ENCODE measurements at places on chromosomes 1 and 21.
A peak's percentile ranks its signal among the peaks of the same experiment; 100 is the strongest.

DNA sequence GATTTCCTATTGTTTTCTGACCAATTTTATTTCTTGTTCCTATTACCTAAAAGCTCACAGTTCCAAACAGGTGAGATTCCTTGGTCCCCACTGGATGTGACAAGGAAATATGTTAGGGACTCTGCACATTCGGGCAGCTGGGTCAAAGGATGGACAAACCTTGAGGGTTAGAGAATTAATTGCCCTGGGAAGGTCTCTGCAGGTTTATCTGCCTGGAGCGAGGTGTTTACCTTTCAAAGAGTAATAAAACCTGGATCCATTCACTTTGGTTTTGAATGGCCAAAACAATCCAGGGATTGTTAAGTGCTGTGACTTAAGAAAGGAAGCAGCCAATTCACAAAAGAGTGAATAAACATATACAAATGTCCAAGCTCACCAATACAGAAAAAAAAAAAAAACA lies 33.6 kb upstream of the RAB4A start:
- DNase-seq, result no peak

DNA sequence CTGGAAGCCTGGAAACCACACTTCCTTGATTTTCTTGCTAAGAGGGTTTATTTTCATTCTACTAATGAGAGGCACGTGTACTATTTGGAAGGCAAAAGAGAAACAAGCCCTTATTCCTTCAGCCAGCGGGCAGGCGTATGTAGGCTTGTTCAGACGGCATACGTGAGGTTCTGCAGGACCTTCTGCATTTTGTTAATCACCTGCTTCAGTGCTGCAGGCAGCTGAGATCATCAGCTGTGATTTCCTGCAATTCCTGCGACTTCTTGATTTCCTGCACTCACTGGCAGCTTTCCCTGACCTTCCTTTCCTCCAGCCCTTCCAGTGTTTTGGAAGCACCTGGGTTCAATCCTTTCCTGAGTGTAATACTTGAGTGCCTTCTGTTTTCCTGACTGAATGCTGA lies 43.4 kb downstream of the TSNAX start:
- no peak for DNase-seq

DNA sequence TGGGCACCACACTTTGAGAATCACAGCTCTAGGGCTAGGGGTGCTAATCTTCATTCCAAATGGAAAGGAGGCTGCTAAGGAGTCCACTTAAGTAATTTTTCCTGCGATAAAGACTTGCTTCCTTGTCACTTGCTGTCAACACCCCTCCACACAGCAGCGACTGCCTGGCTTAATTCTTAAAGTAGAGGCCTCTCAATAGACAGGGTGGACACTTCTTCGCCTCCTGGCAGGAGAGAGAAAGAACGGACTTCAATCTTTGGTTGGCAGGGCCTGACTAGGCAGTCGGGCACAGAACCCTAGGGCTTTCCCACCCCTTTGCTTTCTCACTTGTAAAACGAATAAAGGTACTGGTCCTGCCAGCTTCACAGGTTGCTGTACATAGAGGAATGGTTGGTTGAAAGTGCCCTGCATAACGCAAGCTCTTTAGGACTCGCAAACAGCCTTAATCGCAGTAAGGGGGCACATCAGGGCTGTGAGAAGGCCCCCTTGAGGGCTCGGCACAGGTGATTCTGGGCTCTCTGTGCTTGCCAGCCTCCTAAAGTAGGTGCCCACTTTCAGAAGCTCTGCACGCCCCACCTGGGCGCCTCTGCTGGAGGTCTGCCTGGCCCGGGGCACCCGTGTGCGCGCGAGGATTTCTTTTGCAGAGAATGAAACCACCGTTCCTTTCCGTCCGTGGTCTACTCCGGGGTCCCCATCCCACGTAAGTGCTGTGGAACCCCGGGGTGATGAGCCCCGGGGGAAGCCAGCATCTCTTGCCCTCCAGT lies 47.6 kb upstream of the CD34 start:
- DNase-seq, result no peak

DNA sequence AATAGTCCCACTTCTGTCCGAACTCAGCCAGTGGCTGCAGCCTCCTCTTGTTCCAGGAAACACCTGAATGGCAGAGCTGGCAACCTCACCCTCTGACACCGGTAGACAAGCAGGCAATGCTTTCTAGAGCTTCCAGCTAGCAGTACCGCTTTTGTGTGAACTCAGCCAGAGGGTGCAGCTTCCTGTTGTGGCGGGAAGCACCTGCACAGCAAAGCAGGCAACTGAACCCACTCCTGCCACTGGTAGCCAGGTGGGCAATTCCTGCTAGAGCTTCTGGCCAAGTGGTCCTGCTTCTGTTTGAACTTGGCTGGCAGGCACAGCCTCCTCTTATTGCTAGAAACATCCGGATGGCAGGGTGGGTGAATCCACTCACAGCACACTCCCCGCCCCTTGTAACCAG lies 40.1 kb upstream of the TMPRSS15 start:
- no peak for DNase-seq

DNA sequence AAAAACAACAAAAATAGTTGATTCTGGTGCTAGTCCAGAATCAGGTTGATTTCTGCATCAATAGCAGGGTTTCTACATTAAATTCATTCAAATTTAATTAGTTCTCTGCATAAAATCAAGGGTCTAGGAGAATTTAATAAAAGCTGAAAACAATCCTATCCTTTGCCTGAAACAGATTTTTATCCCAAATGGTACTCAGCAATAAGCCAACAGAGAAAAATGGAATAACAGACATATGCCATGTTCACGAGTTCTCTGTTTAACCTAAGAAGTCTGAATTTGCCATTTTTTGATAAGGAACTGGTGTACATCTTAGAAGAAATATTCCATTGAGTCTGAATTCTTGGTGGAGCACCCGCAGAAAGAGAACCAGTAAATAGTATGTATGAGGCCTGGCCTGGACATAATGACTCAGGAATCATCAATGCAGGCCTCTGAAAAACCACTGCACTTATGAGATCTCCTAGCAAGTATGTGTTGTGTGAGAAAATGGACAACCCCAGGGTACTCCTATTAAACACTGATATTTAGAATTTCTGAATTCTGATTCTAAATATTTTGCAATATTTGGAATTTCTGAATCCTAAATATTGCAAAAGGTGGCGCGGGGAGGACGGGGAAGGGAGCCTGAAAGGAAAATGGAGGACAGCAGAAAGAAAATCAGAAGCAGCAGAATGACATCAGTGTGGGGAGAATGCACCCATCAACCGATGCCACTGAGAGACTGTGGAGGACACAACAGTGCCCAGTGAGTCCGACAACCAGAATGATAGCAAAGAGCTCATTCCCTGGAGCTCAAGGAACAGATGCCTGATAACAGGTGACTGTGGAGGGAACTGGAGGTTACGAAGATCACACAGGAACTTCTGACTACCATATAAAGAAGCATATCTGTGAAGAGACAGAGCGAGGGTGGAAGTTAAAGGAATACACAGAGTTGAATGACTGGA lies 97.6 kb downstream of the APP start:
- no peak for DNase-seq

DNA sequence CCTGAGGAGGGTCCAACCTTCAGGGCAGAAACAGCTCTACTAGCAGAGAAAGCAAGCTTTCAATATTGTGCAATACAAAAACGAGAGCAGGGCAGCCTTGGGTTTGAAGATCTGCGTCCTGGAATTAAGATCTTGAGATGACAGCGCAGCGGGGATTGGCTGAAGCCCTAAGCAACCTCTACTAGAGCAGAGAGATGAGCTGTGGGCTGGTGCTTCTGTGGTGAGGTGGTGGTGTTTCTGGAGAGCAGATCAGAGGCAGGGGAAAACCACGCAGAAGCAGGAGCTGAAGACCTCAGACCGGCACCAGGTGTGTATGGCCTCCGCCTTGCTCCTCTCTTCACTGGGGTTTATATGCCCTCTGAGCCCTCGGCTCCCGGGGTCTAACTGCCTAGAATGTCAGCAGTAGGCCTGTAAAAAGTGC lies 12.5 kb downstream of the TRAF3IP3 start:
- peak; percentile 59 for DNase-seq

- no peak for DNase-seq
Observed at GRCh38 chr1:149979245-149979971, 31.1 kb downstream of the OTUD7B start.

DNA sequence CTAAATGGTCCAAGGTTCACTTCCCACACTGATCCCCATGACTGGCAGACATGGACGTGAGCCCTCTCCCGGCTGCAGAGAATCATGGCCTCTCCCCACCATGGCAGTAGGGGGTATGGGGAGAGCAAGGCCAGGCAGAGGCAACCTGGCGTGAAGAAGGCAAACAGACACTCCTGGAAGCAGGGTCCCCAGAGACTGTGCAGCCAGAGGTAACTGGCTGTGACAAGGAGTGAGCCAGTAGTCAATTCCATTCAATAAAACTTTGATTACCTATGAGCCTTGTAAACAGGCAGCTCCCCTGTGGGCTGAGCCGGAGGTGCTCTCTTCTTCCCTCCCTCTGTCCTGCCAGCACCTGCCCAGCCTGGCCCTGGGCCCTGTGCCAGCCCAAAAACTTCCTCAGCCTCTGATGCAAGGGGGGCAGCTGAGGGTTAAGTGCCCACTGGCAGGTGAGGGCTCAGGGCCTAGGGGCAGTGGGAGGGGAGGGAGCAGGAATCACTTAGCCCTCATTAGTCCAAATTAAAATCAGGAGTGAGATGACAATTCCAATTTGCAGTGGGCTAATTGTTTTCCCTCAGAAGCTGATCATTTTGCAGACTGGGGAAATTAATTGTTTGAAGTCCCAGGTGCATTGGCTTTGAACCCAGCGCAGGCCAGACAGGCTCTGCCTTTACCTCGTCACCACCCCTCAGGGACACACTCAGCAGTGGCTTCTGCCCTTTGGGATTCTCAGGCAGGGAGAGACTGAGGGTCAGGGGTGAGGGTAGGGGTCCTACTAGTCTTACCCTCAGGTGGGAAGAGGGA lies 35.6 kb downstream of the LRRN2 start:
- no peak for DNase-seq

- DNase-seq, result no peak
Observed at GRCh38 chr1:12594966-12595756, 22.8 kb downstream of the DHRS3 start.

- DNase-seq, result no peak
Observed at GRCh38 chr21:31218830-31219608, 125.0 kb downstream of the TIAM1 start.

DNA sequence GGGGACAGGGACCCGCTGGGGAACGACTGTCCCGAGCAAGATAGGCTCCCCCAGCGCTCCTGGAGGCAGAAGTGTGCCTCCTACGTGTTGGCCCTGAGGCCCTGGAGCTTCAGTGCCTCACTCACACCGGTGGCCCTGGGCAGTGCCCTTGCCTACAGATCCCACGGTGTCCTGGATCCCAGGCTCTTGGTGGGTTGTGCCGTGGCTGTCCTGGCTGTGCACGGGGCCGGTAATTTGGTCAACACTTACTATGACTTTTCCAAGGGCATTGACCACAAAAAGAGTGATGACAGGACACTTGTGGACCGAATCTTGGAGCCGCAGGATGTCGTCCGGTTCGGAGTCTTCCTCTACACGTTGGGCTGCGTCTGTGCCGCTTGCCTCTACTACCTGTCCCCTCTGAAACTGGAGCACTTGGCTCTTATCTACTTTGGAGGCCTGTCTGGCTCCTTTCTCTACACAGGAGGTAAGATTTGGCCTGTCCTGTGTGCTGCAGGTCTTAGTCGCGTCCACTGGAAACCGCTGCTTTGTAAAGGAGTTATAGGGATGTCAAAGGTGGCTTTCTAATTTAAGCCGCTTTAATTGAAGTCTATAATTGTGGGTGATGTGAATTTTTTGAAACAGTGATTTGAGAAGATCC lies 717 bp downstream of the UBIAD1 start:
- DNase-seq, result no peak

DNA sequence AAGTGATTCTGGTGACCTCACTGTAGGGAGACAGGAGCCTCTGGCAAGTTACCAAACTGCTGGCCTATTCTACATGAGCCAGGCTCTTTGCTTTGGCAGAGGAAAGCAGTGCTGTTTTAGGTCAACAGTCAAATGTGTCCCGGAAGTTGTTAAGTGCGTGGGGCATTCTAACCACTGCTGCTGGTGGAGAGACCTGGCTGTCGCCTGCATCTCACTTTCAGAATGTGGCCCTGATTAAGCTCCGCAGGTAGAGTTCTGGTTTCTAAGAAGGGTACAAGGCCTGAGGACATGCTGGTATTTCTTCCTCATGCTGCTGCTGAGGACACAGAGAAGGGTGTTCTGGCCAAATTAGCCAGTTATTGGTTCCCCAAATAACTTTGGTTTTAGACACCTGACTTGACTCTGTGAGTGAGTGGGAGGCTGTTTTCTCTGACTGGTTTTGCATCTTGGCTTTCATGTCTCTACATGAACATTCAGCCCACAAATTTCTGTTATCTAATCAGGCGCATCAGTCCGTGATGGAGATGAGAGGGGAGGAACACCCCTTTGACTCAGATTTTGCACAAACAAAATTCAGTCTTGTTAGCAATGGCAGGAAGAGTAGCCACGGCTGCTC lies 120.8 kb downstream of the LMO4 start:
- DNase-seq, result no peak

- DNase-seq, result no peak
Observed at GRCh38 chr1:91754348-91754747, 131.6 kb downstream of the TGFBR3 start.

- DNase-seq, result no peak
Observed at GRCh38 chr1:95049935-95050334, 22.8 kb downstream of the ALG14 start.

DNA sequence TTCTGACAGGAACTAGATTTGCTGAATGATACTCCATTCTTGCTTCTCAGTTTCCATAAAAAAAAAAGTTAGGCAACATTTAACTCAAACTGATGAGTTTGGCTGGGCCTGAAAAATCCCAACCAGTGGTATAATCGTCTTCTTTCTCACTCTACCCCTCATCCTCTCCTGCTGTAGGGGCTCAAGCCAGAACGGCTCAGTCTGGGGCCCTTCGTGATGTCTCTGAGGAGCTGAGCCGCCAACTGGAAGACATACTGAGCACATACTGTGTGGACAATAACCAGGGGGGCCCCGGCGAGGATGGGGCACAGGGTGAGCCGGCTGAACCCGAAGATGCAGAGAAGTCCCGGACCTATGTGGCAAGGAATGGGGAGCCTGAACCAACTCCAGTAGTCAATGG lies 1.6 kb downstream of the TXLNA start:
- DNase-seq, result no peak

GRCh38 chr1:201348211-201348566 lies 29.3 kb downstream of the TNNT2 start:
- no peak for DNase-seq

- DNase-seq, result no peak
Observed at GRCh38 chr1:28062806-28063205, 25.6 kb downstream of the EYA3 start.

DNA sequence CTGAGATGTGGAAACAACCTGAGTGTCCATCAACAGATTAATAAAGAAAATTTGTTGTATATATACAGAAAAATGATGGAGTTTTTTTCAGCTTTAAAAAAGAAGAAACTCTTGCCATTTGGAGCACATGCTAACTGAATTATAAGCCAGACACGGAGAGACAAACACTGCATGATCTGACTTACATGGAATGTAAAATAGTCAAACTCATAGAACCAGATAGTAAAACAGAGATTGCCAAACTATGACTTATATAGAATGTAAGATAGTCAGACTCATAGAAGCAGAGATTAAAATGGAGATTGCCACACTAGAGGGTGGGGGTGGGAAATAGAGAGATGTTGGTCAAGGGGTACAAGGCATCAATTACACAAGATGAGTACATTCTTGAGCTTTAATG lies 1786.6 kb downstream of the PLA2G4A start:
- DNase-seq, result no peak
